ENCODE measurements at places on chromosomes 1 and 21. TPM values are rescaled to one million over a fixed set of nuclear protein-coding genes. Genes with fewer than 3 reads are reported as not detected.
A peak's percentile ranks its signal among the peaks of the same experiment; 100 is the strongest.

The SPRR5 gene
- polyA plus RNA-seq, result not detected

The PSEN2 gene
- polyA plus RNA-seq, result 23.2 TPM

The FCAMR gene
- polyA plus RNA-seq, result not detected

The GJA9 gene
- polyA plus RNA-seq, result 0.08 TPM

The CRP gene
- not detected for polyA plus RNA-seq

The RIIAD1 gene
- not detected for polyA plus RNA-seq

The IL20 gene
- 0.10 TPM for polyA plus RNA-seq

The ZCCHC17 gene
- 65.7 TPM for polyA plus RNA-seq

GRCh38 chr1:93844262-93845045 is 34.6 kb downstream of the DNTTIP2 start:
- DNase-seq, result peak; percentile 66

- DNase-seq, result peak; percentile 67
Measured at GRCh38 chr1:155938220-155938627, 3.2 kb upstream of the RXFP4 start.

GRCh38 chr1:154326546-154327465 is 1.5 kb downstream of the ATP8B2 start:
- DNase-seq, result peak; percentile 16

DNA sequence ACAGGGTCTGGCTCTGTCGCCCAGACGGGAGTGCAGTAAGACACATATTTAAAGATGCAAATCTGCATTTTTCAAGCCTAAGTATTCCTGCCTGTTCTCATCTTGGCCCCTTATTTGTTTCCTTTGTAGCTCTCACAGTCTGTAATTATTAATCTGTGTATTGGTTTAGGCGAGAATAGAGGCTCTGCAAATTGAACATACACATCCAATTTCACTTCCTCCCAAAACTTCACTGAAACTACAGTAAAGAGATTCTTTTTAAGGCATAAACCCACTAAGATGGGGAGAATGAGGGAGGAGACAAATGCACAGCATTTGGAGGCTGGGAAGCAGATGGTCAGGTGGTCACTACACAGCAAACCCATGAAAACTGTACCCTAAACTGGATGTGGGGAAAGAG is 21.0 kb downstream of the HMGN2 start:
- no peak for DNase-seq

DNA sequence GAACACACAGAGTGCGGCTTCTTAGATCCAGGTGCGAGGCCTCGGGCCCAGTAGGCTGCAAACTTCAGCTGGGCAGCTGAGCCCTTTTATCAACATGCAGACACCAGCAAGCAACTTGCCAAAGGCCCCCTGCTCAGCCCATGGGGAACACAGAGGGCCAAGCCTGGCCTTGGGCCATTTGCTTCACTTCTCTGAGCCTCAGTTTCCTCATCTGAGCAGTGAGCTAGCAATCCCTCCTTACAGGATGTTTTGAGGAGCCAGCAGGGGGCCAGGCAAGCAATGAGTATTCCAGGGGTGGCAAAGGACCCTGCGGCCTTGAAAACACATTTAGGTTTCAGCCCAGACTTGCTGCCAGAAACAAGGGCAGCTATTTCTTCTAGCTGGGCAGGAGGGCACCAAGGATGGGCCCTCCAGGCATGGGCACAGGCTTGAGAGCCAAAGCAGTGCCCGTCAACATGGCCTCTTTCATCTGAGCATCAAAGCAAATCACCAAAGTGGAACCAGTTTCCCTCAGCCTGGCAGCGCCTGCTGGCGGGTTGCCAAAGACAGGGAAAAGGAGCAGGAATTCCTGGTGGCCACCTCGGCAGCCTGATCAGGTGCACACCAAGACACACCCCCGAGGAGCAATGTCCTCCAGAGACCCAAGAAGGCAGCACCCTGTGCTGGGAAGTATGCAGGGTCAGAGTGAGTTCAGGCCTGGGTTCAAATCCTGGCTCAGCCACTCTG is 1.4 kb downstream of the MATN1 start:
- no peak for DNase-seq

- DNase-seq, result no peak
Measured at GRCh38 chr1:233496993-233497392, 116.9 kb upstream of the KCNK1 start.

- DNase-seq, result no peak
Measured at GRCh38 chr1:202752774-202753173, 42.5 kb upstream of the SYT2 start.

- DNase-seq, result peak; percentile 48
Measured at GRCh38 chr1:184801503-184801902, 46.8 kb upstream of the EDEM3 start.

GRCh38 chr1:40984066-40984465 is 4.6 kb downstream of the CTPS1 start:
- peak; percentile 26 for DNase-seq
